ENCODE measurements at places on chromosomes 1 and 21. TPM values are rescaled to one million over a fixed set of nuclear protein-coding genes. Genes with fewer than 3 reads are reported as not detected.

The PRR9 gene
- total RNA-seq: not detected

The GRIK1 gene
- total RNA-seq: 0.41 TPM

DNA sequence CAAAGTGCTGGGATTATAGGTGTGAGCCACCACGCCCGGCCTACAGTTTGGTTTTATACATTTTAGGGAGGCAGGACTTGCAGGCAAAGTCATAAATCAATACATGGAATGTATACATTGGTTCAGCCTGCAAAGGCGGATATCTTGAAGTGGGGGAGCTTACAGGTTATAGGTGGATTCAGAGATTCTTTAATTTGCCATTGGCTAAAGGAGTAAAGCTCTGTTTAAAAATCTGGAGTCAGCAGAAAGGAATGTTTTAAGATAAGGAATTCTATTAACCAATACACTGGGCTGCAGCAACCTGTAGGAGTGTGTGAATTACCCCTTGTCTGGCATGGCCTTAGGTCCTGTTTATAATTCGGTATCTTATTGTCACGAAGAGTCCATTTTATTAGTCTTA is 57.6 kb downstream of the OPTC start:
- no peak for DNase-seq

The GUCA2B gene
- 153 TPM for total RNA-seq

GRCh38 chr1:28507646-28508434 is 2.0 kb downstream of the RCC1 start:
- DNase-seq: no peak

DNA sequence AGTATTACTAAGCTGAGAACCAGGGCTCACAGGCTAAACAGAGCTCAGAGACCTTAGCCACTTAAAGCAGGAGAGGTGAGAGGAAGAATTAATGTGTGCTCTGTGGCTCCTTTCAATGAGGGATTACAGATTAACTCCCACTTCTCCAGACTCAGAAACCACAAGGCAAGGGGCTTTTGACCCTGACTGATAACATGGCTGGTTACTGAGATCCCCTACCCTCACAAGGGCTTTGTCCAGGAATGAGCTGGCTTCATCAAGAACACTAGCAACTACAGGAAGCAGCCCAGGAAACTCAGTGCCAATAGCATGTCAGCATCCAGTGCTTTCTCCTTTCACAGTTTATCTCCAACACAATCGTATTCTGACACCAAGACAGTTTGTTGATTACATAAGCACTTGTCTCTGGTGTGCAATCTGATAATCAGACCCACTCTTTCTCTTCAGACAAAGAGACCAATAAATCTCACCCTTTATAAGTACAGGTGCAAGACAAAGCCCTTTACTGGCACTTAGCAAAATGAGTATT is 38.8 kb downstream of the ERI3 start:
- DNase-seq: no peak

GRCh38 chr1:7508052-7508933 is 262.8 kb upstream of the VAMP3 start:
- no peak for DNase-seq

The ANKRD35 gene
- total RNA-seq: 5.6 TPM

DNA sequence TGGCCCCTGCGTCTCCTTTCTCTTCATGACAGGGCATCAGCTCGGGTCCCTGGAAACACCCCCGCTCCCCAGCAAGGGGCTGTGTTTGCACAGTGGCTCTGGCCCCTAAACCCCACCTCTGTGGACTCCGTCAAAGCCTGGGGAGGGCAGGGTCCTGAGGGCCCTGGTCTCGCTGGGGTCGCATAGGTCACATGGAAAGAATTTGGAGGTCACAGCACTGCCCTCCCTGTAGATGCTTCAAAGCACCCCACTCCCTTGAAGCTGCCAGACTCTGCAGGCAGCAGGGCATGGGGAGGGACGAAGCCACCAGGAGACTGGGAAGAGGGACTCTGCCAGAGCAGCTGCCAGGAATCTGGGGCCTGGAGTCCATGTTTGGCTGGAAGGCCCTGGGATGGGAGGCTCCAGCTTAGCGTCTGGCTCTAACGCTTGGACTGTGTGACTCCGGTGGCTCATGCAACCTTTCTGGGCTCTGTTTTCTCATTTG is 36.6 kb upstream of the ECE1 start:
- DNase-seq: peak; percentile 41

DNA sequence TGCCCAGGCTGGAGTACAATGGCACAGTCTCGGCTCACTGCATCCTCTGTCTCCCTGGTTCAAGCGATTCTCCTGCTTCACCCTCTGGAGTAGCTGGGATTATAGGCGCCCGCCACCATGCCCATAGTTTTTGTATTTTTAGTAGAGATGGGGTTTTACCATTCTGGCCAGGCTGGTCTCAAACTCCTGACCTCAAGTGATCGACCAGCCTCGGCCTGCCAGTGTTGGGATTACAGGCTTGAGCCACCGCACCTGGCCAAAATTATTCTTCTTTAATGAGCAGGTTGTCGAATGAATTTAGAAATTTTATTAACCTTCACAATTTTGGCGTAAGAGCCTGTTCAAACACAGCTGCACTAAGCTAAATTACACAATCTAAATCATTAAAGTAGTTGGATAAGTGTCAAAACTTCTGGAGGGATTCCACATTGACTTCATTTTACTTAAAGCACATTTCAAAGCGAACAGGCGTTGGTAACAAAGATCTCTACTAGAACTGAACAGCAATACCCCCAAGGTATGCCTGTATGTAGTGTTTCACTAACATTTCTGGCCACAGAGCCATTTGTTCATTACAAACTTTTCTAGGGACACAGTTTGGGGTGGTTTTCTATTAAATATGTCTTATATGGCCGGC is 5.2 kb upstream of the CTH start:
- DNase-seq: no peak

GRCh38 chr1:26370591-26371382 is 1.8 kb downstream of the ZNF683 start:
- DNase-seq: no peak

DNA sequence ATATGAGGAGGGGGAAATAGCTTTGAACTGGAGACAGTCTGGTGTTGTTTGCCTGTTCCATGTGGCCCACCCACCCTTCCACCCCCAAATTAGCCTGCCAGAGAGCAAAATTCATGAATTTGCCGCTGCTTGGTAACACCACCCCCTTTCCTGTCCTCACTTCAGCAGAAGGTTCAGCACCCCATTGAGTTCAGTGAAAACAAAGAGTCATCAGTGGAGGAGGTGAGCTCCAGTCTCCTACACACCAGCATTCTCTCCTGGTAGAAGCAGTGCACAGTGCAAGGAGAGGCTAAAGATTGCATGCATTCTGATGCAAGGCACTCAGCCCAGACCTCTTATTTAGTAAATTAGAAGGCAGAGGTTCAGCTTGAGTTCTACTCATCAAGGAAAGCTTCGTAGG is 99.7 kb upstream of the DYNLT5 start:
- no peak for DNase-seq

The TIE1 gene
- 18.6 TPM for total RNA-seq

GRCh38 chr1:164707868-164708331 is 148.9 kb downstream of the PBX1 start:
- peak; percentile 34 for DNase-seq
